ENCODE measurements at places on chromosomes 5 and 9.

GRCh38 chr5:133130387-133131118 is 78.7 kb downstream of the HSPA4 start:
- no peak for DNase-seq

- DNase-seq = no peak
These were observed 434.6 kb downstream of the TAF11L14 start for GRCh38 chr5:18068826-18069225.

DNA sequence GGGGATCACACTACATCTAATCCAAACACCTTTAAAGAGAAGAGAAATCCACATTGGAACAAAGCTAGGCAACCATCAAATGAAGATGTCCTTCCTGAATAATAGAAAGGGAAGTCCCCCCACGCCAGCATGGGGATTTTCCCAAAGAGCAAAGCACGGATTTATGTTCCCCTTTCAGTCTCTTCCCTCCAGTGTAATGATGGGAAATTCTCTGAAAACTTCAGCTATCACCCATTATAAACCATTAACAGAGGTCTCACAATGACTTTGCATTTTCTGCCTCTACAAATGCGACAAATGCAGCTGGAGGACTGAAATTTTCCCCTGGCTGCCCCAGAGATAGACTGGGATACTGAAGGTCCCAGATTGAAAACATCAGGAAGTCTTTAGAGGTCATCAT is 368.7 kb downstream of the EFNA5 start:
- DNase-seq = no peak

GRCh38 chr5:135244620-135245021 is 154.4 kb downstream of the MACROH2A1 start:
- no peak for DNase-seq

- DNase-seq = no peak
These were observed 61.4 kb downstream of the C5orf15 start for GRCh38 chr5:133907075-133907474.

GRCh38 chr9:4555236-4555635 is 65.0 kb downstream of the SLC1A1 start:
- DNase-seq = no peak
